CD8-positive, alpha-beta memory T cell (primary cell): ENCODE measurements at places on chromosomes 4 and X.

DNA sequence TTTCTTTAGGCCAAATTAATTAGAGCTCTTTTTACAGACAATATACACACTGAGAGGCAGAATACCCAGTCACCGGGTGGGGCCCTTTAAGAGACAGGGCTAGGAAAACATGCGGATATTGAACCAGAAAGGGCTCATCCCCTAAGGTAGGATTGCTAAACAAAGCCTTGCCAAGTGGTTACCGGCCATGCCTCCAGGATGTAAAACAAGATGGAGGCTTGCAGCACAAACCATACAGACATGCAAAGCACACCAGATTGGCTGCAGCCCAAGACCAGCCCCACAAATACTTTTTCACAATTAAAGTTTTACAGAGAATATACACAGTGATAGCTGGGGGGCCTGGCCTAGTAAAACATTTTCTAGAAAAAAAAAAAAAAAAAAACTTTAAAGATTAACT, 210.0 kb downstream of the KLHL4 start:
- H3K36me3 ChIP-seq, result no peaks in the 10 kb centered on the region
- no peak overlapping the region for H3K4me3 ChIP-seq
- DNase-seq, result no peak
- no peaks in the 10 kb centered on the region for H3K27me3 ChIP-seq
- H3K27ac ChIP-seq, result no peak overlapping the region

GRCh38 chrX:114717921-114718320, 134.0 kb downstream of the HTR2C start:
- H3K4me3 ChIP-seq, result no peak overlapping the region
- no peak for DNase-seq
- no peak overlapping the region for H3K27ac ChIP-seq
- H3K4me1 ChIP-seq, result no peaks in the 10 kb centered on the region
- no peaks in the 10 kb centered on the region for H3K36me3 ChIP-seq

- no peaks in the 10 kb centered on the region for H3K36me3 ChIP-seq
- H3K27ac ChIP-seq, result no peak overlapping the region
- no peak overlapping the region for H3K4me3 ChIP-seq
Observed at GRCh38 chrX:100717363-100717762, 14.6 kb downstream of the SYTL4 start.

GRCh38 chr4:38383646-38384121, 280.3 kb upstream of the KLF3 start:
- peaks cover 15% of the 10 kb centered on the region for H3K4me1 ChIP-seq
- no peak overlapping the region for H3K4me3 ChIP-seq
- no peaks in the 10 kb centered on the region for H3K36me3 ChIP-seq
- no peak for DNase-seq
- no peaks in the 10 kb centered on the region for H3K27me3 ChIP-seq

DNA sequence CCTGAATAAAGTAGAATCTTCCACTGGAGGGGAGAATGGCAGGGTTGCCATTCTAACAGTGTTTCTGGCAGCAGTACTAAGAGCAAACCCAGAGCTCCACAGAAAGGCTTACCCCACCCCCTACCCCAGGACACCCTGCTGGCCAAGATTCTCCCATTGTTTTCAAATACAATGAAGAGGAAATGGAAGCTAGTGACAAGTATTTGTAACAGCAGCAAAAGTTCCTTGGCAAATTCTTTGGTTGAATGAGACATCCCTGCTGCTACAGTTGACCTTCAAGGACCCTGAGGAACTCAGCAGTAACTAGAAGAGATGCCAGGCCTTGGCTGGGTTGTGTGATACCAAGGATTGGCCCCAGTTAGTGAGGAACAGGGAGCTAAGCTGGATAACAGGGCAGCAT, 124.2 kb upstream of the DGKK start:
- H3K27me3 ChIP-seq, result no peaks in the 10 kb centered on the region
- no peak overlapping the region for H3K27ac ChIP-seq
- no peak for DNase-seq
- H3K4me1 ChIP-seq, result no peaks in the 10 kb centered on the region

GRCh38 chr4:108224611-108225053, 55.9 kb upstream of the LEF1 start:
- H3K4me3 ChIP-seq, result no peak overlapping the region
- H3K27me3 ChIP-seq, result no peaks in the 10 kb centered on the region
- no peak for DNase-seq
- H3K4me1 ChIP-seq, result no peaks in the 10 kb centered on the region

- DNase-seq, result no peak
- H3K27me3 ChIP-seq, result no peaks in the 10 kb centered on the region
- H3K36me3 ChIP-seq, result no peaks in the 10 kb centered on the region
- H3K4me1 ChIP-seq, result no peaks in the 10 kb centered on the region
Observed at GRCh38 chrX:15663439-15663838, 1.2 kb downstream of the CLTRN start.

DNA sequence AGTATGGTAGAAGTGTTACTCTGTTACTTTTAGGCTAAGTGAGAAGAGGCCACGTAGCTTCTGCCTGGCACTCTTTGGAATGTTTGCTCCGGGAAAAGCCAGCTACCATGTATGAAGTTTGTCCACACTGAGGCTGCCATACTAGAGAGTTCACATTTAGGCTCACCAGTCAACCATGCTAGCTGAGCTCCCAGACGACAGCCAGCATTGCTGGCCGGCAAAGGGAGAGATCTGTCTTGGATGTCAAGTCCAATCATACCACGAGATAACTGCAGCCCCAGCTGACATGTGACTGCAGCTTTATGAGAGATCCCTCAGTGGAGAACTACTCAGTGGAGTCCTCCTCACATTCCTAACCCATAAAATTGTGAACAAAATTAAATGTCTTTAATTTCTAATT, 321.2 kb upstream of the F9 start:
- H3K27ac ChIP-seq, result no peak overlapping the region
- H3K36me3 ChIP-seq, result no peaks in the 10 kb centered on the region
- no peak for DNase-seq
- no peaks in the 10 kb centered on the region for H3K4me1 ChIP-seq
- no peak overlapping the region for H3K4me3 ChIP-seq

- no peaks in the 10 kb centered on the region for H3K4me1 ChIP-seq
- no peaks in the 10 kb centered on the region for H3K27me3 ChIP-seq
- no peak overlapping the region for H3K27ac ChIP-seq
- no peak for DNase-seq
- no peak overlapping the region for H3K4me3 ChIP-seq
Observed at GRCh38 chrX:17610788-17611187, 126.5 kb upstream of the SCML1 start.

- H3K27me3 ChIP-seq, result no peaks in the 10 kb centered on the region
- no peaks in the 10 kb centered on the region for H3K4me1 ChIP-seq
- H3K27ac ChIP-seq, result no peak overlapping the region
- no peak overlapping the region for H3K4me3 ChIP-seq
- no peak for DNase-seq
Observed at GRCh38 chr4:84956014-84956413, 10.5 kb downstream of the WDFY3 start.

DNA sequence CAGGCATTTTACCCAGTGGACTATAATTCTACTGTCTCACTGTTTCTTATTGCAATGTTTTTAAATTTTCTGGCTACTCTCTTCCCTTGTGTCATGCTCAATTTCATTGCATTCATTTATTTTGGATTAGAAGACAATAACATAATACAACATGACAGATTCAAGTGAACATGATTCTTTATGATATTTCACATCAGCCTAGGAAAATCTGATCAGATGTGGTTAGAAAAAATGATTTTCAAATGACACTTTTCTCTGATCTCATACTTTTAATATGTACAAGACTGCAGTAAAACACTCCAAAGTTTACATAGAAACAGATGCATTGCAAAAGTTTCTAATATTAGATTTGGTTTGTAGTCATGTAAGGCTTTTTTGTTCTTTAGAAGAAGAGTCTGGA, 586.0 kb downstream of the ACTRT1 start:
- H3K4me3 ChIP-seq, result no peak overlapping the region
- no peak for DNase-seq
- H3K36me3 ChIP-seq, result no peaks in the 10 kb centered on the region
- H3K27ac ChIP-seq, result no peak overlapping the region
- no peaks in the 10 kb centered on the region for H3K4me1 ChIP-seq

DNA sequence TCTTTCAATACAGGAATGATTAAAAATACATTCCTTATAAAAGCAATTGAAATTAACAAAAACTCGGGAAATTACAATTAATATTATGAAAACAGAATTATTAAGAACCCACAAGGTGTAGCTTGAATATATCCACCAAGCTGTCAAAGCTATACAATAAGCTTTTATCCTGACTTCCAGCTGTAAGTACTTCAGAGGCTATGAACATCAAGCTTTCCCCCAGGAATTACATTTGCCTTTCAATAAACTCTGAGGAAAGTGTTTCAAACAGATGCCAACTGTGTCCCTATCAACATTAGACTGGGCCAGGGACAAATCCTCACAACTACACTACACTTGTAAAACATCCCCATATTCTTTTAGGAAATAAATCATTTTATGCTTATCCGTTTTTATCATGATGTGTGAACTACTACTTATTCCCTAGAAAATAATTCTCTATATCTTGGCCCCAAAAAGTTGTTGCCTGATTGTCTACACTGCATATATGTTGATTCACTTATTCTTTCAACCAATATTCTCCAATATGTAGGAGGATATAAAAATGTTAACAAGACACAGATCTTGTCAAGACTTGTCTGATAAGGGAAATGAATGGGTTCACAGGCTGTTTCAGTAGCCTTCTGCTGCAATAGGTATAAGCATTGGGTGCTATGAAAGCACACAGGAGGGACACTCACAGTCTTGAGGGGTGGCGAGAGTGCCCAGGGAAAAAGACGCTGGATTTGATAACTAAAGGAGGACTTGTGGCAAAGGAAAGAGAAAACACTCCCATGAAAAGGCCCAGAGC, 494.1 kb downstream of the CENPC start:
- no peaks in the 10 kb centered on the region for H3K27me3 ChIP-seq
- no peak for DNase-seq
- H3K4me1 ChIP-seq, result no peaks in the 10 kb centered on the region

DNA sequence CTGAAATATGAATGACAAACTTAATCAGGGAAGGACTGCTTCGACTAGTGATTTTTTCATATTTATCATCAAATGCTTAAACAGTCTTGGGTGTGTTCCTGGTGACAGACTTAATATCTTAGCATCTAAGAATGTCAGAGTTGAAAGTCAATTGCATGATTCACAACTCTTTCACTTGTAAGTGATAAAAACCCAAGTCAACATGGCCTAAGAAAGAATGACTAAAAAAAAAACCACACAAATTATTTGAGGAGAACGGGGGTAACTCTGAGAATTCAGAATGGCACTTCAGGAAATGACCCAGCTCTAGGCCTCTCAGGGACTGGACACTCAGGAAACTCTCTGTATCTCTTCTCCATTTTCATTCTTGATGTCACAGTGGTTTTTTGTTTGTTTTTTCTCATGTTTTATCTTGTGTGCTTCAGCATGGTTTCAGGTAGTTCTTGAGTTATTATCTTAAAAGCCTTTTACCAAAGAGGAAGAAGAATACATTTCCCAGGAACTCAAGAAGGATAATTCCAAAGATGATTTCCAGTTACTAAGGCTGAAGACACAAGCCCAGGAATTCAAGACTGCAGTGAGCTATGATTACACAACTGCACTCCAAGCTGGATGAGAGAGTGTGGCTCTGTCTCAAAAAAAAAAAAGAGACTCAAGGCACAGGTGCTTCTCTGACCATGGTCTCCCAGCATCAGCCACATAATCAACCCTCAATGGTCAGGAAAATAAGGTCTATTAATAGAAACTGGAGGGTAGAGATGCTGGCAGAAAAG, 1697.8 kb upstream of the IGFBP7 start:
- H3K4me1 ChIP-seq, result no peaks in the 10 kb centered on the region
- H3K27ac ChIP-seq, result no peak overlapping the region
- DNase-seq, result no peak
- no peaks in the 10 kb centered on the region for H3K36me3 ChIP-seq
- H3K4me3 ChIP-seq, result no peak overlapping the region

- no peaks in the 10 kb centered on the region for H3K27me3 ChIP-seq
- no peak overlapping the region for H3K27ac ChIP-seq
- DNase-seq, result no peak
- H3K36me3 ChIP-seq, result no peaks in the 10 kb centered on the region
- H3K4me1 ChIP-seq, result no peaks in the 10 kb centered on the region
Observed at GRCh38 chr4:20084488-20084887, 167.2 kb upstream of the SLIT2 start.

DNA sequence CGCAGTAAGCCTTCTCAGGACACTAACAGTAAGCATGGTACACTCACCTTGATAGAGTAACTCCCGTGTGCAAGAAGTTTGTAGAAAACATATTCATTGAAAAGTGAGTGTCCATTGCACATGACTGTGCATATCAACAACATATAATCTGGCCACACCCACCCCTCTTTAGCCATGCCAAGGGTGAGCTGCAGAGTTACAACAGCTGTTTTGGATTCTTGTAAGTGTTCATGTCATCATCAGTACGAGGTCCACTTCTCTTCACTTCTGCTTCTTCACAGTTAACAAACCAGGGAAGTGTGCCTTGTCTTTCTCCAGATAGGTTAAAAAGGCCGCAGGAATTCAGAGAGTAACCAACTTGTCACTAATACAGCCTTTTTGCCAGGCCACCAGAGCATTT, 116.6 kb downstream of the IRF2 start:
- H3K4me3 ChIP-seq, result no peak overlapping the region
- peaks cover 10% of the 10 kb centered on the region for H3K4me1 ChIP-seq
- H3K36me3 ChIP-seq, result no peaks in the 10 kb centered on the region

DNA sequence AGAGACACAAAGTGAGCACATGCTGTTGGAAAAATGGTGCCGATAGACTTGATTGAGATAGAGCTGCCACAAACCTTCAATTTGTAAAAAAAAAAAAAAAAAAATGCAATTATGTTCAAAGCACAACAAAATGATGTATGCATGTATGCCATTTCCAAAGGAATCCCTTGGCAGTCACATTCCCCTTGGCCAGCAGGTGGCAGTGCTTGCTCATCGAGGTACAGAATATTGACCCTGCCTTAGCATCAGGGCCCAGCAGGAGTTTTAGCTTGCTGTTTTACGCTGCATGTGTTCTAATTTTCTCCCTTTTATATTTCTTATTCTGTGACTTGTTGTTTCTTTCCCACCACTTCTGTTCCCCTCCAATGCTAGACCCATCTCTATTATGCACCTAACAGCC, 34.5 kb upstream of the CYBB start:
- no peak overlapping the region for H3K4me3 ChIP-seq
- DNase-seq, result peak; percentile 61
- H3K4me1 ChIP-seq, result no peaks in the 10 kb centered on the region
- no peak overlapping the region for H3K27ac ChIP-seq
- no peaks in the 10 kb centered on the region for H3K27me3 ChIP-seq
- H3K36me3 ChIP-seq, result no peaks in the 10 kb centered on the region

- no peaks in the 10 kb centered on the region for H3K4me1 ChIP-seq
- no peak for DNase-seq
- H3K36me3 ChIP-seq, result no peaks in the 10 kb centered on the region
- H3K27ac ChIP-seq, result no peak overlapping the region
Observed at GRCh38 chr4:141570290-141570689, 66.1 kb upstream of the IL15 start.

- no peaks in the 10 kb centered on the region for H3K27me3 ChIP-seq
- H3K36me3 ChIP-seq, result peaks cover 44% of the 10 kb centered on the region
- no peaks in the 10 kb centered on the region for H3K4me1 ChIP-seq
- DNase-seq, result peak; percentile 42
- H3K4me3 ChIP-seq, result no peak overlapping the region
Observed at GRCh38 chr4:55866973-55867574, 13.6 kb downstream of the EXOC1 start.

GRCh38 chr4:151908734-151909497, 148.1 kb upstream of the GATB start:
- DNase-seq, result no peak
- H3K36me3 ChIP-seq, result no peaks in the 10 kb centered on the region
- no peaks in the 10 kb centered on the region for H3K27me3 ChIP-seq
- no peak overlapping the region for H3K4me3 ChIP-seq
- no peaks in the 10 kb centered on the region for H3K4me1 ChIP-seq
